ENCODE measurements at places on chromosomes 7 and 10.

DNA sequence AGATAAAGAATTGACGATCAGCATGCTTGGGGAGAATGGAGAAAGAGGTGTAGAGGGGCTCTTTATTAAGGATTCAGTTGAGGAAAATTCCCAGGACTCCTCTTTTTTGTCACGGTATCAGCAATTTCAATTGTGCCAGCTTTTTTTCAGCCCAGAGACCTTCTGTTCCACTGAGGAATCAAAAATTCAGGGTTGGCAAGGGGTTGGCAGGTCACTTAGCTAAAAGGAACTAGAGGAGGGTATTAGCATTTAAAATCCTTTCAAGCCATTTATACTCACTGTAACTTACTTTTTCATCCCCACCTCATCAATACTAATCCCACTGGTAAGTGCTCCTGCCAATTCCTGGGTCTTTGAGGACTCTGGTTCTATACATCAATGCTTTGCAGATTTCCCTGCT lies 757.5 kb upstream of the COBL start:
- DNase-seq: no peak

DNA sequence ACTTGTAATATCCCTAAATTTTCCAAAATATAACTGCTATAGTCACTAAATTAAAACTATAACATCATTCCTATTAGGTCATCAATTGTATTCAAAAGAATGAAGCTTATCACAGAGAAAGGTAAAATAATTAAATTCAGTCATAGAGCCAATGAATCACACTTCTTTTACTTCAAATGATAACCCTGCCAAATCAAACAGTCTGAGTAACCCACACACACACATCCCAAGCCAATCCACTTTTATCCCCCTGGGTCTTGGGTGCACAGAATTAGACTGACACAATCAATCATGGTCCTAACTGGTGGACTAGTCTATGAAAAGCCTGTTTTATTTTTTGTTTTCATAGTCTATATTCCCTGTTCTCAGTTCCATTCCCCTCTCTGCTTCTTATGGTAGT lies 25.6 kb downstream of the CTNNA3 start:
- no peak for DNase-seq

DNA sequence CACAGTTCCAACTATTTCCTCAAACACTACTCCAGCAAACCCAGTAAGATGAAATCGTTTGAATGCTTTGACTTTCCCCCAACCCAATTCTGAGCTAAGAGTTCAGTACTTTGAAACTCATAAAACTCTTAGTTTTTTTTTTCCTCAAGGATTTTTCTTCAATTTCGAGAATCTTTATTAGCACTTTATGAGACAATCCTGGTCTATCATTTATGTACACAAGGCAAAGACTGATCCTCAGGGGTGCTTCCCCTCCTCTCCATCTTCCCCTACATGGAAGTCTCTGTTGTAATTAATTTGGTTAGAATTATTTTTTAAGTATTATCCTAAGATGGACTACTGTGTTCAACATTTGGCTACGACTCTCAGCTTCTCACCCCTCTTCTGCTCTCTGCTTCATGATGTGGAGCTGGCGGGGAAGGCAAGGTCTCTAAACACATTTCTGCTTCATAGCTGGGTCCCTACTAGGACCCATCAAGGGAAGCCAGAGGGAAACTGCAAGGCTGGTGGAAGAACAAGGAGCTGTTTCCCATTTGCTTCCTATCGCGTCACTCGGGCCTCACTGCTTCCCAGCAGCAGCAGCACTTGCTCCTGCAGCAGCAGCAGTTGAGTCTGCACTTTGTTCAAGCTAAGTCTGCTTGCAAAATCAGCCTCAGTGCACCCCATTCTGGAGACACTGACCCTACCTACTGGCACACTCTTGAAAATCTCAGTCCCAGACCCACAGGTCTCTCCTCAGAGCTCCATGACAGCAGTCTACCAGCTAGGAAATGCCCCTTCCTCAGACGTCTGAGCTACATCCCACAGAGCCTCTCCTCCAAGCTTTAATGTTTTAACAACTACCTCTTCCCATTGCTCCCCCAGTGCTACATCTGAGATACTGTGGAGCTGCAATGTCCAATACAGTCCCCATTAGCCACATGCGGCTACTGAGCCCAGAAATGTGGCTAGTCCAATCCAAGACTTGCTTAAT lies 90.0 kb downstream of the CHCHD3 start:
- DNase-seq: no peak

- DNase-seq: peak; percentile 4
These were observed 102.1 kb upstream of the MDFIC start for GRCh38 chr7:114819616-114820362.

GRCh38 chr10:21263263-21263803 lies 262.1 kb downstream of the SKIDA1 start:
- no peak for DNase-seq

DNA sequence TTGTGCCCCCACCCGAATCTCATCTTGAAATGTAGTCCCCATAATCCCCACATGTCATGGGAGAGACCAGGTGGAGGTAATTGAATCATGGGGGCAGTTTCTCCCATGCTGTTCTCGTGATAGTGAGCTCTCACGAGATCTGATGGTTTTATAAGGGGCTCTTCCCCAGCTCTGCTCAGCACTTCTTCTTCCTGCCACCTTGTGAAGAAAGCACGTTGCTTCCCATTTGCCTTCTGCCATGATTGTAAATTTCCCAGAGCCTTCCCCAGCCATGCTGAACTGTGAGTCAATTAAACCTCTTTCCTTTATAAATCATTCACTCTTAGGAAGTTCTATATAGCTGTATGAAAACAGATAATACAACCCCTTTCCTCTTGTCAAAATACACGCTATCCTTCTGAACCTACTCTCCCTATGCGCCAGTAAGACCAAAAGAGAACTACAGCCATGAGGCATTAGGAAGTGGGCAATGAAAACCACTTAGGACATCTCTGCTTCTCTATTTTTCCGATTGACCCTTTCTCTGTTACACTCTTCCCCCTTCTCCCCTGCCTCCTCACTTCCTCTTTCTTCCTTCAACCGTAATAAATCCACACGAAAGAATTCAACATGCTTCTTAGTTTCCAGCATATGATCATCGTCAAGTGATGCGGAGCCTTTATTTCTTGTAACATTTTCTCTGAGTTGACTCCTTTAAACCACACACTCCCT lies 101.2 kb upstream of the WDR11 start:
- no peak for DNase-seq

- no peak for DNase-seq
These were observed 818 bp downstream of the DLD start for GRCh38 chr7:107891636-107892366.

DNA sequence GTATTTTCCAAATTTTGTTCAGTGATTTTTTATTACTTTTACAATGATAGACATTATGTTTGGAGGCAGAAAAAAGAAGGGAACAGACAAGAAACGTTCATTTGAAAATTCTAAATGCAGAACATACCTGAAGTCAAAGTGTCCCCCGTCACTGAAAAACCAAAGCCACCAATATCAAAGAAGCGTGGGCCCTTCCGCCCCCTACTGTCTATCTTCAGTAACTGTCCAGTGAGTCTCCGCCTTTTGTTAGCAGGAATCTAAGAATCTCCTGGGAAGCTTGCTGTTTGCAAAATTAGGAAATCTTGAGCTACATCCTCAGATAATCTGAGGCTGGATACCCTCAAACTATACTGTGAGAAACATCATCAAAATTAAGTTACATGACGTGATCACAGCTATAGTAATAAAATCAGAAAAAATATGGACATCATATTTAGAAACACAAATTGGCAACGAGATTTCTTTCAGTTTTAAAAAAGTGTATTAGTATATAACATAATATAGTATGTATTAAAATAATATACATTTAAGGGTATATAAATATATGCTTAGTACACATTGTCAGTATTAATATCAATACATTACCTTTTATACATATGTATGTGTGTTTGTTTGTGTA lies 169.3 kb upstream of the AKR1E2 start:
- peak; percentile 44 for DNase-seq

GRCh38 chr7:147245274-147245673 lies 1128.7 kb downstream of the CNTNAP2 start:
- DNase-seq: peak; percentile 9

DNA sequence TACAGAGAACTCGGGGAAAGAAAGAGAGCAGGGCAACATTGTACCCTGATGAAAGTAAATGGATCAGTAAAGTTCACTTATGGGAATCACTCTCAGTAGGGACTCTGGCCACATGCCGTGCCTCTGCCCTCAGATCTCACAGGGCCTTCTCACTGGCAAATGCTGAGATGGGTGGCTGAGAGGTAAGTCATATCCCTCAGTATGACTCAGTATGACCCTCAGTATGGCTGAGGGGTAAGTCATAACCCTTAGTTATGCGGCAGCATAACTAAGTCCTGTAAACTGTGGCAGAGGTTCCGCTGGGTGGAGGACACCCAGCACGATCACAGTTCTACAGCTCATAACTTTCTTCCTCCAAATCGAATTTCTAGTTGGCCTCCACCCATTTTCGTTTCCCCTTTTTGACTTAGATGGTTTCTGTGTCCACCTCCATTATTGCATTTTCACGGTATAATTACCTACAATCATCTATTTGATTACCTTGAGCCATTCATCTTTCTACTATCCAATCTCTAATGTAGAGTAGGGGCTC lies 26.5 kb upstream of the WNT16 start:
- DNase-seq: no peak

DNA sequence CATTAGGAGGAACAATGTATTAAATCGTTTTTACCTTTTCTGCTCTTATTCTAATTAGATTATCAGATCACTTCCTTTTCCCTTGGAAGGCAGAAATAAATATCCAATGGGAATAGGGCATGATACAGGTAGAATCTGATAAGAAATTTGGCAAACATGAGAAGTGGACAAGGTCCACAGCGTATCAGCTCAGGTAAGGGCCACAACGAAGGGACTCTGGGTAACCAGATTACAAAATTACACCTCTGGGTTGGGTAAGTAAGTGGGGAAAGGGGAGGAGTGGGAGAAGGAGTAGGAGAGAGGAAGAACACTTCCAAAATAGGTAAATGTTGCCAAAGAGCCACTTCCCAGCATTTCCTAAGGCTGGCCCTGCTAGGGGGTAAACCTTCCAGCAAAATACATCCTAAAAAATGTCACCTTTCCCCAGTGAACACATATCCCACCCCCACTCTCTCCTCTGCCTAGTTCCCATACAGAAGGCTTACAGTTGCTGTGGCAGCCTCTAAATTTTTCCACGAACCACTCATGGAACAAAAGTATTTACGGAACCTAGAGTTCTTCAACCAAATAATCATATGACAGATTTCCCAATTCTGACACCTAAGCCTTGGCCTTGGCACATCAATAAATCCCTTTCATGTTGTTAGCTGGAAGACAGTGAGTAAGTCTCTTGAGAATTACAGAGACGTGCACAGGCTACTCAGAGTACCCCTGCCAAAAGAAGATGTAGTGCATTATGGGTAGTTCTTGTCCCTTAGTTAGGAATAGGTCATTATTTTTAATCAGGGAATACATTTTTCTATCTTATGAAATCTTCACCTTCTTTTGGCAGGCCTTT lies 51.5 kb upstream of the DLX6 start:
- DNase-seq: no peak

DNA sequence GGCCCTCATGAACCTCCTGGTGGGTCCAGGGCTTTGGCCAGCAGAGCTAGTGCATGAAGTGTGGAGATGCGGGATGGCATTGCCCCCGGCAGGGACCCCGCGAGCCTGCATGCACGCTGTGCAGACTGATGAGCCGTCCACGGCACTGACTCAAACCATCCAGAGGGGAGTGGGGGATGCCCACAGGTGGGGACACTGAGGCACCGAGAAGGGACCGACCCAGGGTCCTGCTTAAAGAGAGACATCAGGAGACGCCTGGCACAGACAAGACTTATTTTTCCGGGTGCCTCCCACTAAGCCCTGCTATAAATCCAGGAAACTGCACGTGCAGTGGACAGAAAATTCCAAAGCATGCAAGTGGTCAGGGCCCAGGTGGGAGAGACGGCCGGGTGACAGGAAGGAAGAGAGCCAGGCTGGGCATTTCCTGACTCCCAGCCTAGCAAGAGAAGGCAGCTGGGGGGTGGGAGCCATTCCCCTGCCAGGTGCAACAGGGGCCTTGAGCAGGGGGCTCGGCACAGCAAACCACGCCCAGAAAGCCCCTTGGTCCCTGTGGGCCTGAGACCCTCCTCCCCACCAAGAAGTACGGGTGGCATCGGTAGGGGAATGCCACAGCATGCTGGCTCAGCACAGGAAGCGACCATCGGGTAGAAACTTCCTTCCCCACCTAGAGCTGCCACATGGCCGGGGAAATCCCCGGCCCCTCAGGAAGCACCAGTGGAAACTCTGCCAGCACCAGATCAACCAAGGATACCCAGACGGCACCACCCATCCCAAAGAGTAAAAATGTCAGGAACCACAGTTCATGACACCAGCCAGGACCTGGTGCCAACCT lies 91.5 kb downstream of the FOXL3 start:
- DNase-seq: no peak

- DNase-seq: no peak
These were observed 77.1 kb upstream of the CAMK2B start for GRCh38 chr7:44402401-44403060.

- no peak for DNase-seq
These were observed 880 bp downstream of the HOXA5 start for GRCh38 chr7:27142580-27143022.

DNA sequence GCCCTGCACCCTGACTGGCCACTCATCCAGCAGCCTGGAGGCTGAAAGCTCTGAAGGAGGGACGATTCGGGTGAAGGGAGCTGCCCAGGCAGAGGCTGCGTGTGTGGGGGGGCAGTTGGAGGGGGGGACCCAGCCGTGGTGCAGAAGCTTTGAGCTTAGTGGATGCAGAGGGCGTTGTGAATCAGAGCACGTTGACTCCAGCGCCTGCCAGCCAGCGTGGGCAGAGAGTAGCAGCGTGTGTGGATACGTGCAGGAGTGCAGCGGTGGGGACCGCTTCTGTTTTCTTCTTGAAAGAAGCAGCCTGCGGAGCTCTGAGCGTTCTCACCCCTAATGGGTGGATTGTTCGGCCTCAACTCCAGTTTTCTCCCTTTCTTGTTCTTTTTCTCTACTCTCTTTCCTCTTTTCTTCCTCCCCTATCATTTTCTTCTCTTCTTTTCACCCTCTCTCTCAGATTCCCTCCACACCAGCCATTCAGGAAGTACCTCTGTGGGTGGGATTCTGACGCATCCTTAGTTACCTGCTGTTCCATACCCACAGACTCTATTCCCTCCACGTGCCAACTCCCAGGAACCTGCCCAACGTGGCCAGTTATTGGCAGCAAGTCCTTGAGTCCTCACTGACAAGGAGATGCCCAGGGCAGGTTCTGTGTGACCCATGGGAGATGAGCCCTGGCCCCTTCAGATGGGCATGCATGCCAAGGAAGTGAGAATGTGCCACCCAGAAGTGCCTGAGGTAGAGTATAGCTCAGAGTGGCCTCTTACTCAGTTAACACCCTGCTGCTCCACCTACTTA lies 47.4 kb downstream of the SORCS3 start:
- DNase-seq: no peak

GRCh38 chr7:91050677-91051076 lies 213.6 kb upstream of the FZD1 start:
- DNase-seq: no peak

- DNase-seq: peak; percentile 28
These were observed 40.5 kb downstream of the PRSS2 start for GRCh38 chr7:142811154-142811737.

DNA sequence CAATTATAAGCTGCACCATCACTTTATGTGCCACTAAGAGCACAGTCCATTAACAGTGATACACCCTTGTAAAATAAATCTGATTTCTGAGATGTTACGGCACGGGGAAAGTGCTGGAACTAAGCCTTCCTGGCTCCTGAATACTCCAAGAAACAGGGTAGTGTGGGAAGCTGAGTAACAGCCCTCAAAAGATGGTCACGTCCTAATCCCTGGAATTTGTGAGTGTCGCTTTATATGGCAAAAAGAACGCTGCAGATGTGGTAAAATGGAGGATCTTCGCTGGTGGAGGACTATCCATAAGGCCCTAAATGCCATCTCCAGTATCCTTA lies 13.5 kb downstream of the ESYT2 start:
- DNase-seq: no peak
